Stimulated activated CD8-positive, alpha-beta memory T cell treated with anti-CD3 and anti-CD28 coated beads, Interleukin-7, amount 100 ng/mL, for 1 hour (primary cell): ENCODE measurements at places on chromosomes 4 and X.

GRCh38 chr4:182975806-182976205 is 58.6 kb upstream of the DCTD start:
- DNase-seq, result no peak

- DNase-seq, result no peak
These were observed 709.8 kb upstream of the DIAPH2 start for GRCh38 chrX:95974890-95975289.

GRCh38 chrX:79452881-79453280 is 85.7 kb upstream of the ITM2A start:
- no peak for DNase-seq

- no peak for DNase-seq
These were observed 43.0 kb downstream of the TFDP3 start for GRCh38 chrX:133175162-133175561.

- no peak for DNase-seq
These were observed 33.9 kb upstream of the HPF1 start for GRCh38 chr4:169791527-169792156.

DNA sequence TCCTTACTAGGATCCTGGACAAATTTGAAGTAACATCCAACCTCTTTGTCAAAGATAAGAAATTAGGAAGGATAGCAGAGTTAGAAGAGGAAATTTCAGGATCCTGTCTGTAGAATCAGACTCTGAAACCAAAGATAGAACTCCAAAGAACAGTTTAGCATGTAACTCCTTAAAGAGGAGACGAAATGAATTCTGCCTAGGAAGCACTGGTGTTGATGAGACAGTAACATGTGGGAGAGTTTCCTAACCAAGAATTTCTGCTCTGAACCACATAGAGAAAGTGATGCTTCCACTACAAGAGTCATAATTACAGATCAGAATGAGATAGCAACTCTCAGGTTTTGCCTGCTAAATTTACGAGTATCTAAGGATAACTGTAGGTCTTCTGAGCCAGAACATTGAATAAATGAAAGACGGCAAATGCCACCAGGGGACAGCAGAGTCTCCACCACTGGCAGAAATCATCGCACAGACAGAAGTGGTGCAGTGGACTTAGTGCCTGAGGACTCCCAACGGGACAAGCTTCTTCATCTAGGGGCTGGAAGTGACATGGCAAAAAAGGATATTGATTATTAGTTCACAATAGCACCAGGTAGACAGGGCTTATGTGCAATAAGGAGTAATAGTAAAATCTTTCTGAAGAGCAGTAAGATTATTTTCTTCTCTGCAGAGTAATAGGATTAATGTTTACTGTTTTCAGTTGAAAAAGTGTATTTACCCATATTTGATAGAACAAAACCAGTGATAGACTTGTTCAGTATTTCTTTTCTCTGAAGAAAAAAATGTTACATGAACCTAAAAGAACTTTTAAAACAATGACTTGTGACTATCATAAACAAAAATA is 6.7 kb upstream of the PPID start:
- peak; percentile 26 for DNase-seq

DNA sequence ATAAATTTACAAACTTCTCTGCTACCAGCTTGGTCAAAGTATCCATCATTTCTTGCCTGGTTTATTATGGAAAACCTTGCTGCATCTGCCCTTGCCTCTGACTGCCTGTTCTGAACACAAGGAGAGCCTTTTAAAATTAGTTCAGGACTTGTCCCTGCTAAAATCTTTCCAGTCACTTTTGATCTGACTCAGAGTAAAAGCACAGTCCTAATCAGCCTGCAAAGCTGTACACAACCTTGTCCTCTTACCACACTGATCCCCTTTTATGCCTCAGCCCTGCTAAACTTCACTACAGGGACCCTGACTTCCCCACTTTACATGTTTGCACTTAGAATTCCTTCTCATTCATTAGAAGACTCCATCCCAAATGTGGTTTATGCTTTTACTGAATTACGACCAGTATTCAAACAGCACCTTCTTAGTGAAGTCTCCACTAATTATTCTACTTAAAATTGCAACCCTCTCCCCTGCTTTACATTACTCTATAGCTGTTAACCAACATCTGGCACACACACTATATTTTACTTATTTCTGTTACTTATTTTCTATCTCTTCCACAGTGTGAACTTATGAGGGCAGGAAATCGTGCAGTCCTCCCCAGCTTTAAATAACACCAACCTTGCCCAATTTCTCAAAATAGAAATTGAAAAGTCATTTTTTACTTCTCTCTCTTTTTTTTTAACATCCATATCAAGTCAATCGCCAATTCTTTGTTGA is 6.3 kb downstream of the GABRA4 start:
- no peak for DNase-seq

DNA sequence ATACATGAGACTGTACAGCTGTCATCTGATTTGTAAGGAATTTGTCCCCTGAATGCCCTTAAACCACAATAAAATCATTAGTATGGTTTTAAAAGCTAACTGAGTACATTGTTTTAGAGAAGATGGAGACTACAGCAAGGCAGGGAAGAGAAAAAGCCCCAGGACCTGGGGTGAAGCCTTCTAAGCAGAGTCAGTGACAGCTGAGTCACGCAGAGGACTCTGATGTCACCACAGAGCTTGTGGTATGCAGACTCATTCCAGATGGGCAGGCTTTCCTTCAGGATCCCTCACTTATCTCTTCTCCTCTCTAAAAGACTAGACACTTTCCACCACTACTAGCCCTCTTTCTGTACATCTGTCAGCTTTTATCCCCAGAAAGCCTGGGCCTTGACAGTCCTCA is 97.1 kb upstream of the ATOH1 start:
- DNase-seq, result no peak

GRCh38 chrX:67426946-67427345 is 116.9 kb upstream of the AR start:
- DNase-seq, result no peak

- no peak for DNase-seq
These were observed 203.9 kb downstream of the SOWAHB start for GRCh38 chr4:76694056-76694455.

DNA sequence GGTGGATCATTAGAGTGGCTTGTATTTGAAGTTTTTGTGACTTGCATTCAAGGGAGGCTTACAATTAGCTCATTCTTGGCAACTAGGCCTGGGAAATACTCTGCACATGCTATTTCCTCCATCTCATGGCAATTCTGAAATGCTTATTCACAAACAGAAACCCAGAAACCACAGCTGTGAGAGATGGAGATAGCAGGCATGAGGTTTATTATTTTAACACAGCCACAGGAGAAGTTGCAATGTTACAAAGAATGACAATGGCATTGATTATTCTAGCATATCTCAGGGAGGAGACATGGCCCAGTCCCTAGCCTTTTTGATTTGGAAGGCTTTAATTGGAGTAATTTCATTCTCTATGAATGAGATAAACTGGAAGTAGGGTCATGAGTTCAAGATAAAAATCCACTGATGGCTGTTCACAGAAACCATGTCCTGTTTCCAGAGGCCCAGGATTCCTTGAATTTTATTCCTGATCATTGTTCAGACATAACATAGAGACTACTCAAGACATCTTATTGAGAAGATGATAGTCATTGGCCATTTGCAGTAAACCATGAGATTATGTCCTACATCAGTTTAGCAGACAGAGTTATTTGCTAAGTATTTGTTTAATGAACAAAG is 123.9 kb downstream of the MID1 start:
- DNase-seq, result no peak

DNA sequence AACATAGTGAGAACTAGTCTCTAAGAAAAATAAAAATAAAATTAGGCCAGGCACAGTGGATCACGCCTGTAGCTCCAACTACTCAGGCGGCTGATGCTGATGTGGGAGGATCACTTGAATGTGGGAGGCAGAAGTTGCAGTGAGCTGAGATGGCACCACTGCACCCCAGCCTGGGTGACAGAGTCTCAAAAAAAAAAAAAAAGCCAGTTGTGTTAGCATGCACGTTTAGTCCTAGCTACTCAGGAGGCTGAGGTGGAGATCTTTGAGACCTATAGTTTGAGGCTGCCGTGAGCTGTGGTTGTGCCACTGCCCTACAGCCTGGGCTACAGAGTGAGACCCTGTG is 2.5 kb downstream of the DCK start:
- DNase-seq, result no peak

- DNase-seq, result no peak
These were observed 92.0 kb downstream of the TMEM144 start for GRCh38 chr4:158302076-158302866.

GRCh38 chr4:78799551-78800495 is 23.7 kb downstream of the BMP2K start:
- DNase-seq, result no peak

DNA sequence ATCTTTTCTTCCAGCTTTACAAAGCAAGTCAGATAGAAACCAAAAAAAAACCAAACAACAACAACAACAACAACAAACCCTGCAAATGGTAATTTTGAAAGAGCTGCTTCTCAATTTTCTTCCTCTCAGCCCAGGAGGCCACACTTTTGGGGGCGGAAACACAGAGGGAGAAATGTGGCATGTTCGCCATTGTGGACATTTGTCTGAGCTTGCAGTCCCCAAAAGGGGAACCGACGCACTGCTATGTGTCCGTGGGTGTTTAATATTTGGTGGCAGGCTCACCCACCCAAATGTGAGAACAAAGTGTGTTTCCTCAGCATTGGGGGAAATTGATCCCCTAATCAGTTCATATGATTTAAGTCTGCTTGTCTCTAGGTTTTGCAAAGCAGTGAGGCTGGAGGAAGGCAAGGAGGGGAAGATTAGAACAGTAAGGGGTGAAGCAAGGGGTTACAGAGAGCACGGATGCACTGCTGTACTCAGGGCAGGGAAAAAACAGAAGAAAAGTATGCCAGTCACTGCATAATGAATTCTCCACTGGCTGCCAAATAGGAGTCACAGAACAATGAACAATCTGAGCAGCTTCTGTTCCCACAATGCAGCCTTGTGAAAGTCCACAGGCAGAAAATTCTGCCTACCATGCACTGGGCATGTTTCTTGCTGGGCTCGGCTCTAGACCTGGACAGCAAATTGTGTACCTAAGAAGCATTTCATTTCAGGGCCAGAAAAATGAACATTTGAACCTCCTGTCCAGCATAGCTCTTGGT is 74.7 kb upstream of the GPM6B start:
- DNase-seq, result no peak

- DNase-seq, result no peak
These were observed 42.3 kb upstream of the PPARGC1A start for GRCh38 chr4:23932186-23932585.

GRCh38 chr4:68953056-68953596 is 1.5 kb upstream of the UGT2A3 start:
- no peak for DNase-seq

- DNase-seq, result no peak
These were observed 421.3 kb downstream of the FAT4 start for GRCh38 chr4:125736057-125736456.

DNA sequence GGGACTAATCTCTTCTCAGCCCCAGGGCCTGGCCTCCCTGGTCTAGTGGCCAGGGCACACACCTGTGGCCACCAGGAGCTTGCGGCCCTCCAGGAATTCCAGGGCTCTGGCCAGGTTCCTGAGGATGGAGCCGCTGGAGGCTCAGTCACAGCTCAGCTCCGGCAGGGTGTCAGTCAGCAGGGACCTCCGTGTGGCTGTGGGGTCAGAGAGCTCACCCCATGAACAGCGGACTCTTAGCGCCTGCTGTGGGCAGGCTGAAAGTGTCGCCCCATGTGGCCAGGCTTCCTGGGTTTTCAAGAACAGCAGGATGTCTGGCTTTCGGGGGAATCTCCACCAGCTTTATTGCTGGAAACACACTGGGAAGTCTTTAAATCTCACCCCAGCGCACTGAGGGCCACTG is 19.3 kb upstream of the SH3TC1 start:
- no peak for DNase-seq

GRCh38 chrX:41559235-41560052 is 112.3 kb downstream of the NYX start:
- DNase-seq, result no peak

DNA sequence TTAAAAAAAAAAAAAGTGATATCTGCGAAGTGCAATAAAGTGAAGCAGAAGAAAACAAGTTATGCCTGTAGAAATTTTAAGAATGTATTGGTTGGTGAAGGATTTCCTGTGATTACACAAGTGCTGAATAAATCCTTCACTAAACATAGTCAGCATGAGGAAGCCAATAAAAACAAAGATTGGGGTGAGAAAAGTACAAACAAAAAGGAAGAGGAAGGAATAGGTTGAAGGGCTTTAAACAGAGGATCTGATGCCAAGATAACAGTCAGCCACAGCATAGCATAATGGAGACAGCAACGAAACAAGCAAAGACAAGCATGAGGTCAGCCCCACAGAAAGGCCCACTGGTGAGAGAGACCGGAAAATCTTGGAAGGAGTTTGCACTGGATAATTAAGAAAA is 372.2 kb downstream of the ADAM29 start:
- no peak for DNase-seq

DNA sequence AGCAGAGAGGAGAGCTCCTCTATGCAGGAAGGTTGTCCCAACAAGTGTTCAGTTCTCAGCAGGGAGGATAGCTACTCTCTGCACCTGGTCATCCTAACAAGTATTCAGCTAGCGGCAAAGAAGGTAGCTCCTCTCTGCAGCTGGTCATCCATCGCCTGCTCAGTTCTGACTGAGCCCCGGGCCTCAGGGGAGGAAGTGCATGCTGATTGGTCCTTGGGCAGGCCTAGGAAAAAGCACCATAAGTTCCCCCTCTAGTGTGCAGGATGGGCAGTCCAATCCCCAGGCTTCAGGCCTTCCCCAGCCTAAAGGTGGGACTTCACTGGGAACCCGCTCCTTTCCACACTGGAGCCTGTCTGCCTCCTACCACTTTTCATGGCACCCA is 4.4 kb upstream of the FBXW7 start:
- DNase-seq, result no peak

- DNase-seq, result no peak
These were observed 19.3 kb downstream of the SEL1L3 start for GRCh38 chr4:25843340-25844097.

DNA sequence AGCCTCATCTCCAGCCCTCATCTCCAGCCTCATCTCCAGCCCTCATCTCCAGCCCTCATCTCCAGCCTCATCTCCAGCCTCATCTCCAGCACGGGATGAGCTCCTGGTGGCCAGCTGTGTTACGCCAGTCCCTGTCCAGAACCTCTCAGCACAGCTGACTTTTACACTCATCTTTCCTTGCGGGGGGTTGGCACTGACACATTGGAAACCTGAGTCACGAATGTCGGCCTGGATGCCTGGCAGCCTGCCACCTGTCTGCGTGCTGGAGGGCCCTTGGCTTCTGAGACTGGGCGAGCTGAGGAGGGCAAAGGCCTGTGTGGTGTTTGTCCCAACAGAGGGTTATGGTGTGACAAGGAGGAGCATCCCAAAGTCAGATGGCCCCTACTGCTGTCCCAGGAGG is 66.1 kb upstream of the HGFAC start:
- DNase-seq, result no peak

DNA sequence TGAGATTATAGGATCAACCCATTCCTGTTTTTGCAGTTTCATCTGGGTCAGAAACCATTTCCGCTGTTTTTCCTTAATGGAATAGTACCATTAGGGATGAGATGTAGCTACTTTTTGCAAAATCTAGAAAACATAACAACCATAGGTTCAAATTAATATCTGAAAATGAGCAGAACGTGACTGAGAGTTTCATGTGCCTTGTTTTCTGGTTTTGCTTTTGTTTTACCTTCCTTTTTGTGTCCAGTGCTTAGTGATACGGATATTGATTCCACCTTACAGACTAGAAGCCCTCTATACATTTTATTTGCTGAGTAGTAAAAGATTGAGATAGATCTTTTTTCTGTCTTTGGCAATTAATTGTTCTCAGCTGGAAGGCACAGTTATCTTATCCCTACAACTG is 46.5 kb downstream of the SNX25 start:
- DNase-seq, result no peak

- no peak for DNase-seq
These were observed 27.8 kb upstream of the FTHL17 start for GRCh38 chrX:31099536-31100090.
